ENCODE measurements at places on chromosomes 2 and 18. TPM values are rescaled to one million over a fixed set of nuclear protein-coding genes. Genes with fewer than 3 reads are reported as not detected.

DNA sequence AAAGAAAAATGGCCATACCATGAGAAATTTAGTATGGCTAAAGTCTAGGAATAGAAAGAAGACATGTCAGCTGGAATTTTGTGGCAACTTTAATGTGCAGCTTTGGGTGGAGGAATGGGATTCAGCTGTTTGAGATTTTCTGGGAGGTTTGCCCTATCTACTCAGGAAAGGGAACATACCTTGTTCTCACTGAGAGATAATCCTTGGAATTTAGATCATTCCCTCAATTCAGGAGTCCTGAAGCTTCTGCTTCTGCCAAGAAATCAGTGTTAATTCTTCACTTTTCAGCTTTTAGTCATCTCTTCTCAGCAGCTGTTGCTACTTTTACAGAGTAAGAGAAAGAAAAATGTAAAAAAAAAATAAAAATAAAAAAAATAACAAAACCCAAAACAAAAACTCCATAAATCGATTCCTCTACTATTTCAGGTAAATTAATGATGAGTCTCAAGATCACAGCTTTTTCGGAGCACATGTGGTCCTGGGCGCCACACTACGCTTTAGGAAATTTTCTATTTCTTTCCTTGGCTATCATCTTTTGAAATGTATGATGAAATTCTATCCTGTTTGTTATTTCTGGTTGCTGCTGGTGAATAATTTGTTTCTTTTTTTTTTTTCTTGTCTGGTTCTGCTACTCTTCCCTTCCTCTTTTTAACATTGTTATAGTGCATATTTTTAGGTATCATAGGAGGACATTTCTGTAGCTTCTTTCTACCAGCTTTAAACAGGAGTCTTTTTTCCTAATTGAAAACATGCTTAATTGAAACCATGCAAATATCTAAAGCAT, 18.9 kb upstream of the BAZ2B start:
- no peak for DNase-seq

Gene BABAM2
- 22.4 TPM for total RNA-seq

GRCh38 chr18:79760881-79761280, 36.9 kb upstream of the KCNG2 start:
- DNase-seq, result no peak

GRCh38 chr2:234951664-234952269, at the start of gene SH3BP4:
TSS of gene SH3BP4 (plus strand) at chr2:234952017. CDS start at chr2:235035003, 82,986 bp downstream.
- peak; percentile 88 for DNase-seq

DNA sequence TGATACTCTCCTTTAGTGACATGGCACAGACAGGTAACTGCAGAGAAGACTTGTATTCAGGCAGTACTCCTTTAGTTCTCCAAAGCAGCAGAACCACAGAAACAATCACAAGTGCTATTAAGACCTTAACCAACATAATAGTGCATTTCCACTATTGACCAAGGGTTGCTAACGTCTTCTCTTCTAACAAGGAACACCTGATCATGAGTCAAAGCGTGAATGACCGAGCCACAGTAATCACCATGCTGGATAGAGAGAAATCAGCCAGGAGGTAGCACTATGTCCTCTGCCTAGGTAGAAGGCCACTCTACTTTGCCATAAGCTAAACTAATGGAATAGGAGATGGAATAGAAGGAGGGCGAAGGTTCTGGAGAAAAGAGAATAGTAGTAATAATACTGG, 161.0 kb downstream of the ANKRD44 start:
- DNase-seq, result no peak

Gene KCNE4
- 4.6 TPM for total RNA-seq

Gene ITPRIPL1
- 1.8 TPM for total RNA-seq

GRCh38 chr2:137986268-137986667, 22.0 kb downstream of the HNMT start:
- DNase-seq, result no peak

All from body of pancreas (tissue), 4 donors.